Activated CD8-positive, alpha-beta T cell treated with anti-CD3 and anti-CD28 coated beads for 36 hours (primary cell): ENCODE measurements at places on chromosomes 12 and 14. TPM values are rescaled to one million over a fixed set of nuclear protein-coding genes. Genes with fewer than 3 reads are reported as not detected.

The CLSTN3 gene
- total RNA-seq: 30.8 TPM

DNA sequence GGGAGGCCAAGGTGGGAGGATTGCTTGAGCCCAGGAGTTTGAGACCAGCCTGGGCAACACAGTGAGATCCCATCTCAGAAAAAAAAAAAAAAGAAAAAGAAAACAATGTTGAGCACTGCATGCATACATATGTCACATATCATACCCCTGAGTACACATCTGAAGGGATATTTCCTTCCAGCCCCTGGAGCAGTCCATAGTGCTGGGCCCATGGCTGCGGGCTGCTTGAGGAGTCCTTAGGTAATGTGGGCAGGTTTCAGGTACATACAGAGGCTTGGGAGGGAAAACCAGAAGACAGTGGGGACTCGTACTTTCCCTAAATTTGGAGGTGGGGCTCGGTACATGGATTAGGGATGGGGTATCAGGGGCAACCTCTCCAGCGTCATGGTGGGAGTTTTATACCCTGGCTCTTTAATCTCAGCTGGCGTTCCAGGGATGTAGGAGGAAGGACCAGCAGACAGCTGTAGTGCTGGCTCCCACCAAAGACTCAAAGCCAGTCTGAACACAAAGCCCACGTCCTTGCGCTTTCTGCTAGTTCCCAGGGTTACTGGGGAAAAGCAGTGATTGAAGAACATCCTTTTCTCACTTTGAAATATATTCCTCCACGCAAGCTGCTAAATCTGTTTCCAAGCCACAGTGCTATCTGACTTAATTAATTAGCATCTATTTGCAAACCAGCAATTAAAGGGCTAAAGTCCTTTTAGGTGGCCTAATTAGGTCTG, 5.2 kb downstream of the OTUB2 start:
- no peak overlapping the region for H3K27ac ChIP-seq
- no peaks in the 10 kb centered on the region for H3K36me3 ChIP-seq
- H3K27me3 ChIP-seq: no peaks in the 10 kb centered on the region
- H3K4me3 ChIP-seq: no peak overlapping the region

- no peak overlapping the region for H3K4me3 ChIP-seq
- no peaks in the 10 kb centered on the region for H3K4me1 ChIP-seq
- H3K36me3 ChIP-seq: no peaks in the 10 kb centered on the region
- no peak overlapping the region for H3K27ac ChIP-seq
- DNase-seq: no peak
Observed at GRCh38 chr12:82625523-82625922, 61.2 kb upstream of the TMTC2 start.

DNA sequence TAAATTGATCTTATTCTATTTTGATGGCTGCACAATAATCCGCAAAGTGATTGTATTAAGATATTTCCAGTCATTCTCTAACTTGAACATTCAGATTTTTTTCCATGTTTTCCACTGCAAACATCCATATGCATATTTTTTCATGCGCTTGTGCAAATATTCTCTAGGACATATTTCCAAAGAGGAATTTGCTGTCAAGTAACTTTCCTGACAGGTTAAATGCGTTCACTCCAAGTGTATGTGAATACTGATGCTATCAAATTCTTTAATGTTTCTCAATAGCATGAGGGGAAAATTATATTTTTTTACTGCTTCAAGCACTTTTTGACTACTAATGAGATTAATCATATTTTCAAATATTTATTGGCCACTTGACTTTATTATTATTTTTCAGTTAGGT, 135.3 kb upstream of the LGR5 start:
- no peaks in the 10 kb centered on the region for H3K27me3 ChIP-seq
- H3K36me3 ChIP-seq: no peaks in the 10 kb centered on the region
- H3K4me1 ChIP-seq: no peaks in the 10 kb centered on the region
- no peak overlapping the region for H3K4me3 ChIP-seq

- H3K27me3 ChIP-seq: no peaks in the 10 kb centered on the region
- H3K4me3 ChIP-seq: no peak overlapping the region
- no peaks in the 10 kb centered on the region for H3K36me3 ChIP-seq
- no peak overlapping the region for H3K27ac ChIP-seq
- no peaks in the 10 kb centered on the region for H3K4me1 ChIP-seq
- DNase-seq: no peak
Observed at GRCh38 chr12:16269946-16270345, 7.5 kb downstream of the SLC15A5 start.

The GLTP gene
- total RNA-seq: 19.9 TPM

DNA sequence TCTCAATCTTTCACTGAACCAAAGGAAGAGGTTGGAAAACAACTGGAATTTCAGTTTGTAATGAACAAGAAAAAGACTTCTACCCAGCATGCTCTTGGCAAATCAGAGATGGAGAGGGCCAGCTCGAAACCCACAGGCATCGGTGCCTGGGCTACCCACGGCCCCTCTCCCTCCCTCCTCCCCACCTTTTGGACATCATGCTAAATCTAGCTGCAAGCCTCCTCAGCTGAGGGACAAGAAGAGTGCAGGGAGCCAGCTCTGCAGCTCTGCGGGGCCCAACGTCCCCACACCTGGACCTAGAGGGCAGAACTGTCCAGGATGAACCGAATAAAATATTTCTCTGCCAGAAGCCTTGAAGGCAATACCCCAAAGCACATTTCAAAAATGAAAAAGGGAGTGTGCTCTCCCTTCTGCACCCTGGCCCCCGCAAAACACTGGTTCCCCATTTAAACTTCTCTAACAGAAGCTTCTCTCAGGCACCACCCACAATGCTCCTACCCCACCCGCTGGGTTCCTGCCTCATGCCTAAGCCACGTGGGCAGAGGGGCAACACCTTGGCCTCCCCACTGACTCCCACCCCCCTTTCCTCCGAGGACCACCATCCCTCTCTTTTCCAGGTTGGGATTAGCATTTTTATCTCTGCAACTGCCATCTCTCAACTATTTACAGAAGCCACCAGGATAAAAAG, 8.2 kb downstream of the CAMKK2 start:
- H3K27ac ChIP-seq: no peak overlapping the region
- H3K4me3 ChIP-seq: no peak overlapping the region
- peaks cover 22% of the 10 kb centered on the region for H3K36me3 ChIP-seq
- no peaks in the 10 kb centered on the region for H3K27me3 ChIP-seq

The PTPRR gene
- not detected for total RNA-seq

GRCh38 chr12:8661751-8662150, 875 bp downstream of the MFAP5 start:
- H3K36me3 ChIP-seq: no peaks in the 10 kb centered on the region
- H3K4me1 ChIP-seq: no peaks in the 10 kb centered on the region
- no peak for DNase-seq
- no peak overlapping the region for H3K27ac ChIP-seq

The NGB gene
- not detected for total RNA-seq

The PRKD1 gene
- not detected for total RNA-seq

- H3K4me3 ChIP-seq: no peak overlapping the region
- H3K27me3 ChIP-seq: no peaks in the 10 kb centered on the region
Observed at GRCh38 chr12:29309320-29309902, 71.6 kb downstream of the ERGIC2 start.

GRCh38 chr12:51976376-51977160, 25.1 kb downstream of the ACVR1B start:
- no peaks in the 10 kb centered on the region for H3K27me3 ChIP-seq
- peaks cover 63% of the 10 kb centered on the region for H3K4me1 ChIP-seq
- DNase-seq: no peak
- peaks cover 27% of the 10 kb centered on the region for H3K36me3 ChIP-seq
- no peak overlapping the region for H3K27ac ChIP-seq

GRCh38 chr12:92614502-92614901, 88.3 kb upstream of the PLEKHG7 start:
- no peak for DNase-seq
- H3K4me1 ChIP-seq: no peaks in the 10 kb centered on the region
- H3K27ac ChIP-seq: no peak overlapping the region
- no peaks in the 10 kb centered on the region for H3K36me3 ChIP-seq

GRCh38 chr14:67413806-67414769, 2.1 kb upstream of the PLEK2 start:
- peaks cover 14% of the 10 kb centered on the region for H3K4me1 ChIP-seq
- H3K4me3 ChIP-seq: no peak overlapping the region
- peaks cover 17% of the 10 kb centered on the region for H3K27me3 ChIP-seq
- no peaks in the 10 kb centered on the region for H3K36me3 ChIP-seq
- DNase-seq: peak; percentile 62

GRCh38 chr12:99413751-99414150, 233.8 kb upstream of the GARIN6 start:
- no peak overlapping the region for H3K4me3 ChIP-seq
- H3K27me3 ChIP-seq: no peaks in the 10 kb centered on the region
- H3K4me1 ChIP-seq: no peaks in the 10 kb centered on the region
- no peak overlapping the region for H3K27ac ChIP-seq
- DNase-seq: no peak
- no peaks in the 10 kb centered on the region for H3K36me3 ChIP-seq

- DNase-seq: no peak
- peaks cover 4% of the 10 kb centered on the region for H3K36me3 ChIP-seq
- H3K27ac ChIP-seq: no peak overlapping the region
Observed at GRCh38 chr14:96370528-96370927, 7.2 kb downstream of the GSKIP start.

DNA sequence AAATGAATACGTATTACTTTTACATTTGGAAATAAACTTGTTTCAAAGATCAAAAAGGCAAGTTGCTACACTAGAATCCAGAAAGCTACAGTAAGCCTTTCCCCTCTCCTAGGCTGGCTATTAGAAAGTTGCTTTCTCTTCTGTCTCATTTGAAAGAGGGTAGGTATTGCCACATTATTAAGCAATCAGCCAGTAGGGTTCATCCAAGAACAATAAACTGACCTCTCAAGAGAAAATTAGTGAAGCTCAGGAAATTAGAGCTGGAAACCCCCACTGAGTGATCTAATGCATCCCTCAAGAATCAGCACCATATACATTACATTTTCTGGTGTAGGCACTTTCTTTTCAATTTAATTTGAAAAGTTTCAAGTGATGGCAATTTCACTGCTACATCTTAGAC, 4.5 kb upstream of the TMEM233 start:
- H3K36me3 ChIP-seq: no peaks in the 10 kb centered on the region
- H3K27me3 ChIP-seq: peaks cover 37% of the 10 kb centered on the region
- H3K4me3 ChIP-seq: no peak overlapping the region

DNA sequence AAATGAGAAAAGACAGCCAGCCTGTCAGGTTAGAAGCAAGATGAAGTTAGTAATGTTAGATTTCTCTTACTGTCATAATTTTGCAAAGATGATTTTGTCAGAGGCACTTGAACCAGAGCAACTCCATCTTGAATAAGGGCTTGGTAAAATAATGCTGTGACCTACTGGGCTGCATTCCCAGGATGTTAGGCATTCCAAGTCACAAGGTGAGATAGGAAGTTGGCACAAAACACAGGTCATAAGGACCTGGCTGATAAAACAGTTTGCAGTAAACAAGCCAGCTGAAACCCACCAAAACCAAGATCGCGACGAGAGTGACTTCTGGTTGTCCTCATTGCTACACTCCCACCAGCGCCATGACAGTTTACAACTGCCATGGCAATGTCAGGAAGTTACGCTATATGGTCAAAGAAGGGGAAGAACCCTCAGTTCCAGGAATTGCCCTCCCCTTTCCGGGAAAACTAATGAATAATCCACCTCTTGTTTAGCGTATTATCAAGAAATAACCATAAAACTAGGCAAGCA, 1313.5 kb upstream of the TMEM132C start:
- H3K36me3 ChIP-seq: no peaks in the 10 kb centered on the region
- H3K4me3 ChIP-seq: no peak overlapping the region
- H3K4me1 ChIP-seq: no peaks in the 10 kb centered on the region
- no peak for DNase-seq
- no peaks in the 10 kb centered on the region for H3K27me3 ChIP-seq

The HOMEZ gene
- total RNA-seq: 11.8 TPM

The MYRFL gene
- not detected for total RNA-seq

The HELB gene
- 16.2 TPM for total RNA-seq

- DNase-seq: peak; percentile 54
- H3K4me1 ChIP-seq: peaks cover 29% of the 10 kb centered on the region
- H3K27me3 ChIP-seq: peaks cover 24% of the 10 kb centered on the region
- peaks cover 2% of the 10 kb centered on the region for H3K36me3 ChIP-seq
Observed at GRCh38 chr14:54688229-54688628, 121.3 kb downstream of the SAMD4A start.

GRCh38 chr12:121697093-121697698, 15.4 kb upstream of the TMEM120B start:
- peak; percentile 28 for DNase-seq
- no peaks in the 10 kb centered on the region for H3K36me3 ChIP-seq
- no peak overlapping the region for H3K27ac ChIP-seq
- H3K27me3 ChIP-seq: no peaks in the 10 kb centered on the region

- no peak for DNase-seq
- H3K4me1 ChIP-seq: peaks cover 3% of the 10 kb centered on the region
Observed at GRCh38 chr12:12081836-12082497, 11.2 kb downstream of the BCL2L14 start.

GRCh38 chr12:115072712-115073111, 388.7 kb upstream of the TBX3 start:
- no peak for DNase-seq
- no peaks in the 10 kb centered on the region for H3K36me3 ChIP-seq
- no peaks in the 10 kb centered on the region for H3K4me1 ChIP-seq
- H3K27ac ChIP-seq: no peak overlapping the region
- H3K4me3 ChIP-seq: no peak overlapping the region

- peaks cover 32% of the 10 kb centered on the region for H3K4me1 ChIP-seq
- H3K27me3 ChIP-seq: no peaks in the 10 kb centered on the region
- peak overlapping the region; percentile 98 for H3K27ac ChIP-seq
- no peaks in the 10 kb centered on the region for H3K36me3 ChIP-seq
Observed at GRCh38 chr12:69469854-69470188, 367 bp upstream of the FRS2 start.

DNA sequence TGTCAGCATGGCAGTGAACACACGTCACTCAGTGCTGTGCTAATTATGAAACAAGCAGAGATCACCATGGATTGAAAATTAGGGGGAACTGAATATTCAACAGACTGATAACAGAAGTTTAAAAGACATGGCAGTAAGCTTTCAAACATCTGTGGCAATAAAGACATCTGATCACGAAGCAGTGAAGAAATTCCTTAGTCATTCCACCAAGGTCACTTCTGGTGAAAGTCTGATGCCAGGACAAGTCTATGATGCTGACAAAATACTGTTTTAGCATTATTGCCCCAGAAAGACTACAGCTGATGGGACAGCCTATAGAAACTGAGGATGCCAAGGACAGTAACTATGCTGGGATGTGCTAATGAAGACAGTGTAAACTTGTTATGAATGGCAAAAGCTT, 126.9 kb upstream of the RBM19 start:
- no peaks in the 10 kb centered on the region for H3K27me3 ChIP-seq
- no peak overlapping the region for H3K4me3 ChIP-seq
- no peak for DNase-seq
- no peaks in the 10 kb centered on the region for H3K36me3 ChIP-seq

The RBP5 gene
- not detected for total RNA-seq

The USP15 gene
- 118 TPM for total RNA-seq

- peaks cover 14% of the 10 kb centered on the region for H3K4me1 ChIP-seq
- H3K4me3 ChIP-seq: no peak overlapping the region
- no peak overlapping the region for H3K27ac ChIP-seq
- H3K27me3 ChIP-seq: peaks cover 1% of the 10 kb centered on the region
- DNase-seq: no peak
Observed at GRCh38 chr12:43815416-43815815, 9.3 kb upstream of the TWF1 start.

DNA sequence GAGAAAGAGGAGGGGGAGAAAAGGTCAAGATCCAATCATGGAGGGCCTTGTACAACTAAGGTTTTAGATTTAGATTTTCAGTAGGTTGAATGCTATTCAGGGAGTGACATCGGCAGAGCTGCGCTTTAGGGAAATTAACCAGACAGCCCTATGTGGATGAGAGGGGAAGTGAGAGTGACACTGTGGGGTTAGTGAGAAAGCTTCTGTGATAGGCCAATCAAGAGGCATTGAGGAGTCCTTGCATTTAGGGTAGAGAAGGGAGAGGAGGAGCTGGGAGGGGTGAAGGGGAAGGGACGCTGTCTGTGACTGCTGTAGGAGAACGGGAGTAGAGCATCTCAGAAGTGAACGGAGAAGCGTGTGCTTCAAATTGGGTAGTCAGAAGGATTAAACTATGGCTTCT, 3.4 kb downstream of the HSD17B6 start:
- H3K36me3 ChIP-seq: no peaks in the 10 kb centered on the region
- no peak overlapping the region for H3K4me3 ChIP-seq
- H3K27me3 ChIP-seq: no peaks in the 10 kb centered on the region
- H3K4me1 ChIP-seq: no peaks in the 10 kb centered on the region
- DNase-seq: no peak
